NCI-H524 (cell line): ENCODE measurements at places on chromosomes 3 and 15.
A peak's percentile ranks its signal among the peaks of the same experiment; 100 is the strongest.

GRCh38 chr3:129838086-129838485 is 55.4 kb downstream of the TMCC1 start:
- no peak for DNase-seq

- DNase-seq = no peak
Observed at GRCh38 chr3:157282261-157283191, 122.6 kb upstream of the CCNL1 start.

DNA sequence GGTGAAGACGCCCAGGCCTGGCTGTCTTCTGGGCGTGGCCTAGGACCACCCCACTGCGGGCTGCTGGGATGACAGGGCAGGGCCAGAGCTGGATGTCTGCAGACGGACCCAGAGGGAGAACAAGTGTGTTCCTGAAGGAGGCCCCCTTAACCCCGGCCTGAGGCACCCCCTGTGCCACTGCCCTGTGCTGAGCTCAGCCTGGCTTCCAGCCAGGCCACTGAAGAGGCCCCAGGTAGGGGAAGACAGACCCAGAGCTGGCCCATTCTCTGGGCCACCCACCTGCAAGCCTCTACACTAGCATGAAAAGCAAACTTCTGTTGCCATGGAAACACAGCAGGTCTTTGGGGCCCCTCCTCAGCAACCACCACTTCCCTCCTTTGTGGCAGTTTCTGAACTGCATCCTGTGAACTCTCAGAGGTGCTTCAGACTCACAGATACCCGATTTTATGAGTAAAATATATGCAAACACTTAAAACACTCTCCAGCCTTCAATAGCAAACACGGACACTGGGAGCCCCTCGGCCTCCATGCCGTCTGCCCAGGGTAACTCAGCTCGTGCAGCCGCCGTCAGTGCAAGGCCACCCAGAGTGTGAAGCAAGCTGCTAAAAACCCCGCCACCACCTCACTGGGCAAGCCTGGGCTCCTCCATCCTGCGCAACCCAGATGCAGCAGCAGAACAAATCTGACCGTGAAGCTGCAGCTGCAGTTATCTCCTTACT is 42.5 kb downstream of the CMTM6 start:
- DNase-seq = peak; percentile 82

- DNase-seq = no peak
Observed at GRCh38 chr15:63037976-63038720, 4.4 kb upstream of the TPM1 start.

GRCh38 chr3:53011324-53011723 is 34.5 kb downstream of the SFMBT1 start:
- no peak for DNase-seq

DNA sequence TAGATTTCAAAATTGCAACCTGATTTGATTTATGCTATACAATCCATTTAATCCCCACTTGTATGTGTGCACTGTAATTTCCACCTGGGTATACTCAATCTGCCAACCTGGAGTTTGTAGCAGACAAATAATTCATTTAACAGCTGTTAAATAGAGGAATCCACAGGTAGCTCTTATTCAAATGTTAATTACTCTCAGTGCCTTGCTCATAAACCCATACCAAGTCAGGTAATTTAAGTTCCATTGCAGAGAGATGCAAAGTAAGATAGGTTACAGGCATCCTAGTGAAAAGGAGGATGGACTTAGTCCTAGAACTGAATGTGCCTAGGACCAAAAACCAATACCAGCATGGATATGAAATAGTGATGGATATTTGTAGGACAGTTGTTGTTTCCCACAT is 674.2 kb downstream of the TBL1XR1 start:
- DNase-seq = peak; percentile 12

- DNase-seq = no peak
Observed at GRCh38 chr15:52653431-52653964, 25.7 kb downstream of the ATOSA start.

DNA sequence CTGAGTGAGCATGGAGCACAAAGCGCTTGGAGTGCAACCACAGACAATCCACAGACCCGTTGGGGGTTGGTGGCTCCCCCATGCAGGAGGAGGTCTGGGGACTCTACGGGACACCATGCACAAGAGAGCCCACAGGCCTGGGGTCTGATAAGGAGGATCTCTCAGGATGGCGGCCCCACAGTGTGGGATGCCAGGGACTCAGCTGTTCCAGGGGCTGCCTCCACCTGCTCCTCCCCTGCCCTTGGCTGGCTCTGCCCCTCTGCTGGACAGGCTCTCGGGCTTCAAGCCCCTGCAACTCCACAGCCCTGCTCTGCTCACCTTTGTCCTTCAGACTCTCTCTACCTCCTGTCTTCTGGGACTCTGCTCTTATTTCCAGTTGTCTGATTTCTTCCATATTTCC is 184.5 kb upstream of the CHRNA7 start:
- DNase-seq = no peak

GRCh38 chr3:43001094-43001553 is 22.0 kb downstream of the GASK1A start:
- no peak for DNase-seq

DNA sequence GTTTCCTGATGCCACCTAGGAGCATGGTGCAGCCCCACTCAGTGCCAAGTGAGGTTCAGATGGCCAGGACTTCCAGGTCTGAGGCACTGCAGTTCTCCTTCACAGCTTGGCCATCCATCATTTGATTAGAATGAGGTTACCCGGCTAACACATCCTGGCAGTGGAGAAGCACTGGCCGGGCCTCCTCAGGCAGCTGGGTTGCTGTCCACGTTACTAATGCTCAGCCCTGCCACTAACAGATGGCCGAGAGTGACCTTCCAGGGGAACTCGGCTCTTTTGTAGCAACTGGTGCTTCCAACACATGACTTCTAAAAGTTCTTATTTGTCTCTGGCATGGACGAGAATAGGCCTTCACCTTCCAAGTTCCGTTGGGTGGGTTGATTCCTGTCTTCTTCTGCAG is 204.6 kb upstream of the CFAP20DC start:
- no peak for DNase-seq

- DNase-seq = no peak
Observed at GRCh38 chr15:44804298-44805046, 68.1 kb downstream of the TRIM69 start.
